ENCODE measurements at places on chromosomes 11 and 22.

- DNase-seq: peak; percentile 79
These were observed 10.9 kb upstream of the HBE1 start for GRCh38 chr11:5280582-5281102.

- DNase-seq: no peak
These were observed 120.2 kb downstream of the TRIM29 start for GRCh38 chr11:120017582-120018150.

GRCh38 chr11:1714908-1715885 is 18.2 kb downstream of the KRTAP5-6 start:
- no peak for DNase-seq

- DNase-seq: no peak
These were observed 38.3 kb downstream of the IGLL5 start for GRCh38 chr22:22925805-22926369.

GRCh38 chr22:44532552-44532951 is 34.5 kb upstream of the RTL6 start:
- DNase-seq: no peak

DNA sequence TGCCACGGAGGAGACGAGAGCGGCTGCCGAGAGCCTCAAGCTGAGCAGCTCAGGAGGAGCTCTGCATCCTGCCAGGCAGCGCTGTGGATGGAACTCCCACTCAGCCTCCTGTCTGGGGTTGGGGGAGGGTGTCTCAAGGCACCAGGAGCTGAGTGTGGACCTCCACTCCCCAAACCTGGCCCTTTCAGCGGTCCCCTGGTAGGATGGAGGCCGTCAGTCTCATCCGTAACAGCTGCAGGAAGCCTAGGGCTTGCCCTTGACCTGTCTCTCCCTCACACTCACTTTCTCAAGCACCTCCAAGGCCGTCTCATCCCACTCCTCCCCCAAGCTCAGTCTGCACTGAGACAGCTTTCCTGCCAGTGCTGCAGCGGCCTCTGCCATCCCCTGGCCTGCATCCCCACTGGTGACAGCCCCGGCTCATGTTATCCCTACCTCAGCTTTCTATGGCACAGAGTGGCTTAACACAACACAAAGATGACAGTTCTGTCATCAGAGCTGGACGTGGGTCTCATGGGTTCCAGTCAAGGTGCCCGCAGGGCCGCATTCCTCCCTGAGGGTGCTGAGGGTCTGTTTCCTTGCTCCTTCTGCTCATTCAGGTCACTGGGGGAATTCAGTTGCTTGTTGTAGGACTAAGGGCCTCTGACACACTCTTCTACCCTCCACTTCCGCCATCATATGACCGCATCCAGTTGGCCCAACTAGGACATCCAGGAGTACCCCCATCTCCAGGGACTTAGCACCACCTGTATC is 341.9 kb upstream of the B3GAT1 start:
- DNase-seq: no peak

DNA sequence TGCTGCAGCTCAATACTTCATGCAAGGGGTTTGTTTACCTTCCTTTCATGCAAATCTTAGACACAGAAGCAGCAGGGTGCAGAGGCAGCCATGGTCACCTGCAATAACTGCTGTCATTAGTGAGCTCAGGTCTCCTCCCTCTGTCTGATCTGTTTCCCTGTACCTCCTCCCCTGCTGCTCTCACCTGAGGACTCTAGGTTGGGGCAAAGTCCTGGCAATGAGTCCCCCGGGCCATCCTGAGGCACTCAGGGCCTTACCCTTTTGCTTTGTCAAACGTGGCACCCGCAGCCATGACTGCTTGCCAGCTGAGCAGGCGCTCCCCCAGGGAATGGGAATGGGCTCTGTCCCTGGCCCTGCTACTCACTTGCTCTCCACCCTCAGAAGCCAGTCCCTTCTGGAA is 3.9 kb downstream of the LRRC10B start:
- no peak for DNase-seq

DNA sequence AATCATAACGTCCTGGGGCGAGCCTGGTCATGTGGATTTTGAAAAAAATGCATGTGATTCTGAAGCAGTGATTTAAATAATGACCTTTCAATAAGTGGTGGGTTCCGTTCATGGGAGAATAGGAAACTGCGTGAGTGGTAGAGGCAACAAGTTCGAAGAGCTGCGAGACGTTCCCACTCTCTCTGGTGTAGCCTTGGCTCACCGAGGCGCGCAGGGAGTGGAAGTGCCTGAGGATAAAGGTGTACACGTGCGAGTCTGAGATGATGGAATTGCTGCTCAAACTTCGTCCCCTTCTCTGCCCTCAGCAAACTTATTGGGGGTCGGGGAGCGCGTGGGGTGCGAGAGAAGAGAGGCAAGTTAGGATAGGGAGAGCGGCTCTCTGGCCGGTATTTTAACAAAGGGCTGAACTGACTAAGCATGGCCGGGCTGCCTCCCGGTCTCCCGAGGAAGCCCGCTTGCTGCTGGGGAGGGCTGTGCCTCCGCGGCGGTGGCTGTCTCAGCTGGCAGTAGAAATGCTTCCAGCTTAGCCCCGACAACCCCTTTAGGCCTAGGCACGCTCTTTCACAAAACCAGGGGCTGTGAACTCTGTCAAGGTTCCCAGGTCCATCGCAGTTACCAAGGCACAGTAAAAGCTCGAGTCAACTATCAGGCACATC is 875 bp upstream of the STT3A start:
- DNase-seq: peak; percentile 86

GRCh38 chr11:59283825-59284772 is 71.4 kb upstream of the MPEG1 start:
- peak; percentile 72 for DNase-seq

GRCh38 chr11:62472063-62472884 is 53.4 kb downstream of the SCGB1A1 start:
- no peak for DNase-seq

- no peak for DNase-seq
These were observed 861.4 kb upstream of the RAG2 start for GRCh38 chr11:37459456-37459855.

- DNase-seq: no peak
These were observed 582 bp upstream of the ATP6V1E1 start for GRCh38 chr22:17629173-17629489.

DNA sequence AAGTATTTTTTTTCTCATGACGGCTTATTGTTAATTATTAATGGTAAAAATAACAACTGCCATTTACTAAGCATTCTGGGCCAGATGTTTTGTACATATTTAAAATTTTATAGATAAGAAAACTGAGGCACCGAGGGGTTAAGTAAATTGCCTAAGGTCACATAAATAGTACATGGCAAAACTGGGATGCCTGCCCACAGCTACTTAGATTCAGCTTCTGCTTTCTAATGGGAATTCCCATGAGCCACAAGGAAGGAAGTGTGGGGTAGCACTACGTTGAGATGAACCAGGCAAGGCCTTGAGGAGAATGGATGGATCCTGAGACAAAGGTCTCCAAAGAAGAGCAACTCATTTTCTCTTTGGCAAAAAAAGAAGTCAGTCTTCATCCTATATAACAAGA is 11.9 kb upstream of the PHF21A start:
- DNase-seq: peak; percentile 56
